ENCODE measurements at places on chromosomes 4 and X.

- no peak for DNase-seq
These were observed 1.9 kb upstream of the SEPTIN6 start for GRCh38 chrX:119694601-119695534.

DNA sequence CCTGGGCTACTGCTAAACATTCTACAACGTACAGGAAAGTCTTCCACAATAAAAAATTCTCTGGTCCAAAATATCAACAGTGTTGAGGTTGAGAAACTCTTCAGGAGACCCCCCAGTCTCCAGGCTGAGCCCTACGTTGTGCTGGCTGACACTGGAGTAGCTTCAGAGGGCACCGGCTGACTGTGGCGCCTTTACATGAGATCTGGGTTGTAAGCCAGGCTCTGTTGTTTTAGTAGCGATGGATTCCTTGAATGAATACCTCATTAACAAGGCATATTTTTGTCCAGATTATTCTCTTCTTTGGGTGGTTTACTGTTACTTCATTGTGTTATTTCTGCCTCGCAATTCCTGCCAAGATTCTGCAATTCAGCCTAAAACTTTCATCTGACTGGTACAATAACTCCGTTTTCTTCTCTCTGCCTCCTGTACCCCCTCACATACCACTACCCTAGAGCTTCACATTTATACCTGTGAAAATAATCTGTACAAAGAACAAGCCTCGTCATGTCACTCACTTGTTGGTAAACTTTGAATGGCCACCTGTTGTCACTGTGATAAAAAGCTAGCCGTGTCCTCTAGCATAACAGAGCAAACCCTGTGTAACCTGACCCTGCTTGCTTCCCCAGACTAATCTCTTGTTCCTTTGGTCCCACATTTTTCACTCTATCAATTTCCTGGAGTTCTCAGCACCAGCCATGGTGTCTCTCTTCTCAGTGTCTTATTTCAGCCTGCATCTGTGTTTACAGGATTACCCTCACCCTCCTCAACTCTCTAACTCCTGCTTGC is 1476.1 kb upstream of the TENM3 start:
- no peak for DNase-seq

- DNase-seq: no peak
These were observed 92.0 kb downstream of the IRF2 start for GRCh38 chr4:184382189-184382846.

- no peak for DNase-seq
These were observed 11.0 kb upstream of the SCD5 start for GRCh38 chr4:82809619-82810018.

DNA sequence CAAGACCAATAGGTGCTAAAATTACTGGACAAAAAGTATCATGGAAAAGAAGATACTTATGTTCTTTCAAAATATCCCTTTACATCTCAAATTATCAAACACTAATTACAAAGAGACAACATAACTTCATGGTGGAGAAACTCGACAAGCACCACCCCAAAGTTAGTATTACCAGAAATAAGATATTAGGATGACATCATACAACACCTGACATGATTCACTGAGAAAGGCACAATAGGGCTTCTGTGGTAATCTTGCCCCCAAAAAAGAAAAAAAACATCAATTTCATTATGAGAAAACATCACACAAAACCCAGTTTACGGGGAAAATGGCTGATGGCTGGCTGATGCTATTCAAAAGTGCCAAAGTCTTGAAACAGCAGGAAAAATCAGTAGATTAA is 1781.7 kb upstream of the PCDH10 start:
- no peak for DNase-seq

- peak; percentile 21 for DNase-seq
These were observed 256.9 kb downstream of the ADAMTS3 start for GRCh38 chr4:72312032-72312650.

- DNase-seq: no peak
These were observed 942 bp upstream of the APLN start for GRCh38 chrX:129655547-129656249.

GRCh38 chr4:72218953-72219352 is 187.2 kb downstream of the NPFFR2 start:
- DNase-seq: no peak

- DNase-seq: peak; percentile 70
These were observed 1.2 kb downstream of the GABRB1 start for GRCh38 chr4:47032405-47033106.

DNA sequence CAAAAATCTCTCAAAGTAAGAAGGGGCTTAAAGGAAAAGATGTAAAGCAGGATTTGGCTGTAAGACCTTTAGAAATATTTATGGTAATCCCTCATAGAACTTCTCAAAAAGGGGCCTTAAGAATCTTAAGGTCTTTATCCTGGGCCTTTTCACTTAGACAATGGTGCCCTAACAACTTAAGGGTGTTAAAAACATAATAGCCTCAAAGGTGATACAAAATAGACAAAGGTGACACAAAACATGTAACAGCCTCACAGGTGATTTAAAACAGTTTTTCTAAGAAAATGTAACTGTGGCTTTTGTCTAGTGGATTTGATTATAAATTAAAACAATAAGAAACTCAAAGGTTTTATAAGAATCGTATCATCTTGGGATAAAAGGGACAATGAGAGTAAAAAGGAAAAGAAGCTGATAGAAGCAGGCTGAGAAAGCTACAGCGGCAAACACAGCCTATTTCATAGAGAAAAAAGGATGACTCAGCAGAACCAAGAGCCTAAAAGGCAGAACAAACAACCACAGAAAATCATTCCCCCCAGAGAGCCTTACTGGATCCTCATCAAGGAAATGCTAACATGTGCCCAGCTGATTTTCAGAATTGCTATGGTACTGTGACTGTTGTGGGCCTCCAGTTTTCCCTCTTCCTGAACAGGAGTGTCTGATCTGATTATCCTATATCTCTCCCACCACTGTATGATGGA is 164.3 kb downstream of the STPG2 start:
- no peak for DNase-seq

- DNase-seq: no peak
These were observed 94.7 kb upstream of the SPRY1 start for GRCh38 chr4:123301923-123302322.

DNA sequence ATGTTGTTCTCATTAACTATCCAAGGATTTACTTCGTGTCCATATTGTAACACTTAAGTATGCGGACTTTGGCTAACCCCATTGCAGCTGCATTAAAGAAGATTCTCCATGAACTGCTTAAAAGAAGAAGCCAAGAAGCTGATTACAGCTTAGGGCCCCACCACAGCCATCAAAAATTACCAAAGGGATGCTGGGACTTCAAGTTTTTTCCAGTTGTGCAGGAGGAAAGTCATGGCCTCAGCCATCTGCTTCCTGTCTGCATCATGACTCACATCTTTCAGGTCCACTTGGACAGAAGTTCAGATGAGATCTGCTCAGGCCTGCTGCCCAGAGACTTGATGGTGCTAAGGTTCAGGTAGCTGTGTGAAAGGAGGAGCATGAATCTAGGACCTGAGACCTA is 38.8 kb upstream of the CAPN6 start:
- DNase-seq: no peak

DNA sequence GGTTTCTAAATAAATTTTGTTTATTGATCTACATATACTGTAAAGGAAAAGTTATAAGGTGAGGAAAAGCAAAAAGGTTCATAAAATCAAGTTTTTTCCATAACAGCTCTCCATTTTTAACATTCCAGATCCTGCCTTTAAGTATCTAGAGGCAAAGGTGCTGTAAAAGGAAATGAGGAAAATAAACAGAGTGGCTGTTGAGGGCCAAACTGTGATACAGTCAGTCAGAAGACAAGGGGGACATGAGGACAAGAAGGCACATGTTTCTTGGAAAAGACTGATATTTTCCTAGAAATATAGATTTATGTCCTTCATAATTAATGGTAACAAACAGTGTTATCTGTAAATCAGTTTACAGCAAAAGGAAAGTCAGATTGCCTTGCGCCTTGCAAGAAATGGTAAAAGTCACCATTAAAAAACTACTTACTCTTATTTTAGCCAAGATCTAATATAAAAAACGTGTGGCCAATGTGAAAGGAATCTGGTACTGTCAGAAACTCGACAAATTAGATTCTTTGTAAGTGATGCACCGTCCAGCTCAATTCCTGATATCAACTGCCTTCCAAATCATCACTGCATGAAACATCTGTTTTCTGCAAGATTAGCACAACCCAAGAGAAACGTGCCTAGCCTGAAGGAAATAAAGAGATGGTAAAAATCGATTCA is 34.0 kb upstream of the VEGFD start:
- no peak for DNase-seq

GRCh38 chrX:15848576-15848975 is 6.0 kb downstream of the AP1S2 start:
- no peak for DNase-seq

DNA sequence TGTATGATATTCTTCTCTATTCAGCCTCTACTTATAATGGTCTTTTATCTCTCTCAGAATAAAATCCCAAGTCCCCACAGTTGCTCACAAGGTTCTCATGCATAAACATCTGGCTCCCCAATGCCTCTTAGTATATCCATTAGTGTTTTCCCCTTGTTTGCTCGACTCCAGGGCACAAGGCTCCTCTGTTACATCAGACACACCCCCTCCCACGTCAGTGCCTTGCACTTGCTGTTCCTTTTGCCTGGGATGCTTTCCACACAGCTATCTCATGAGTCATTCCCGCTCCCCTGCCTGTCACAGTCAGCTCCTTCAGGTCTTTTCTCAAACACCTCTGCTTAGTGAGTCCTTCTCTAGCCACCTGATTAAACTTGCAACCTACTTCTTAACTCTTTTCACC is 260.2 kb downstream of the IL1RAPL1 start:
- DNase-seq: no peak

DNA sequence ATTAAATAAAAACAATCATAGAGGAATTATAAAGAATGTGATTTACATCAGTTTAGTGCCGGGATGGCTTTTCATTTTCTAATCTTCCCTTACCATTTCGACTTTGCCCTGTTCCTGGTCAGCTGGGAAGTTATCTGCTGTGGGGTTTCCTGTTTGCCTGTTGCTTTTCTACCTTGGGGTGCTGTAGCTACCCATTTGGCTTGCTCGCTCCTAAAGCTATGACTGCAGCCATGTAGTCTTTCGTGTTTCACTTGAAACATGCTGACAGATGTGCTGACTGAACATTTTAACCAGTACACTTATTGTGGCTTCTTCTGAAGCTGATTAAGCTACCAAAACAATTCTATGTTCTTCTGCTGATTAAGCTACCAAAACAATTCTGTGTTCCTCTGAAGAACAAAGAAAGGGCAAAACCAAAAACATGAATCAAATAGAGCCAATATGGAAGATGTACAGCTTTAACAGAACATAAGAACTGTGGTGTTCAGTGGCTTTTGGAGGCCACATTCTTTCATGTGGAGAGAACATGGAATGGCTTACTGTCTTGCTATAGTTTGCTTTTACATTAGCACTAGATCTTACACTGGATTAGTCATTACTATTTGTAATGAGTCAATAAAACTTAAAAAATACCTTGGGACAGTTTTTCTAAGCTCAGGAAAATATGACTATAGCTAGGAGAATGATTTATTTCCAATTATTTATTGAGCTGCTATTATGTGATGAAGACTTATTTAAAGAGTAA is 440.4 kb downstream of the SPRY1 start:
- no peak for DNase-seq

DNA sequence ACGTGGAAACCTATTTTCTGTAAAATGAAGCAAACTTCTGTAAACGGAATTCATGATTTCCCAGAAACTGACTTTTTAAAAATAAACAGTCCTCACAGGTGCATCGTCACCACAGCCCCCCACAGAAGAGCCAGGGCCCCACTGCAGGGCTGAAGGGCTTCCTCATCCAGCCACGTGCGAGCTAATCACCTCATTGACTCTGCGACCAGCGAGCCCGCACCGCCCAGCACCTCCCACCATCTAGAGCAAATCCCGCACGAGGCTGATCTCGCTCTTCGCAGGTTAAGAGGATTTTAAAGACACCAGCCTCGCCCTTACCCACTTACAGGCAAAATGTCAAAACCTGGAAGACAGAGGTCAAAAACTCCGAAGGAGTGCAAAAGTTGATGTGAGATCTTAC is 14.8 kb downstream of the PPP2R3B start:
- DNase-seq: no peak

DNA sequence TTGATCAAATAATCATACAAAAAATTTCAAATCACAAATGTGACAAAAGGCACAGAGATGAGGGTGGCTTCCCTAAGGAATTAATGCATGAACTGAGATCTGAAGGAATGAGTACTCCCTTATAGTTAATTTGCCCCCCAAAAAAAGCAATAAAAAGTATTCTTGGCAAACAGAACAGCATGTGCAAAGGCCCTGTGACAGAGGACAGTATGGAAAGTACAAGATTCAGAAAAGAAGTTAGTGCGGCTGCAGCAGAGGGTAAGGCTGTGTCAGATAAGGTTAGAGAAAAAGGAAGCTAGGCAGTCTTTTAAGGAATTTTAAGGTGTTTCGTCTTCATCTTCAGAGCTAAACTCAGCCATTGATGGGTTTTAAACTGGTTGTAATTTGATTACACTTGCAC is 7.4 kb downstream of the DDX60L start:
- no peak for DNase-seq

- no peak for DNase-seq
These were observed 12.0 kb downstream of the CYP4V2 start for GRCh38 chr4:186203406-186203805.

GRCh38 chr4:134780244-134780643 is 578.7 kb upstream of the PABPC4L start:
- no peak for DNase-seq

DNA sequence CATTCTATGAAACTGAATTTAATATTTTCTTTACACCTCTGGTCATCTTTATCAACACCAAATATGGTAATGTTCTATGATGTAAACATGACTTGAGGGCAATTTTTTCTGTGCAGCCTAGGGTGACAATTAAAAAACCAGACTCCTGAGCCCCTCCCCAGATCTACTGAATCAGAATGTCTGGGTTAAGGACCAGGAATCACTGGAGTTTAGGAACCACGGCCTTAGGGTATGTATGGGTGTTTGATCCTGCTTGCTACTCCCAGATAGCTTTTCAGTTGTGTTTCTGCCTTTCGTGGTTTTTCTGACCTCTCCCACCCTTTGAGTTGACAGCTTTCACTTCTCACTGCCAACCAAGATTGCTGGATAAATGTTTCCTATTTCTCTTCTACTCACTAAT is 332.2 kb downstream of the DHX15 start:
- DNase-seq: no peak

GRCh38 chr4:174401471-174402130 is 117.9 kb downstream of the CEP44 start:
- DNase-seq: no peak

DNA sequence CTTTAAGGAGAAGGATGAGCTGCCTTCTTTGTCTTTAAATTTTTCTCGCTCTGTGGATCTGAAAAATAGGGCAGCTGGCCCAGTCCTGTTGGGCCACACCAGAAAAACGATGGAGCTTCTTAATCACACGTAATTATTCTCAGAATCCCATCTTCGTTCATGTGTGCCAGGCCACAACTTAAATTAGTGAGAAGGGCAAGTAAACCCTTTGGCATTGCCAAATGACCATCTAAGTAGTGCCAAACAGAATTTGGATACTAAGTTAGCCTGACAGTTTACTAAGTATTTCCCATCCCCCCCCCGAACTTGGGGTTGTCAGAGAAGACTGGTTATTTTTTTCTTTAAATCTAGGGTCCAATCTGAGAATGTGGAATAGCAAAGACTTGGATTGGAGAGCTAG is 62.0 kb downstream of the CASP3 start:
- DNase-seq: no peak

Measured in hepatic stellate cell (primary cell).